ENCODE measurements at places on chromosomes 2 and 18. TPM values are rescaled to one million over a fixed set of nuclear protein-coding genes. Genes with fewer than 3 reads are reported as not detected.

GRCh38 chr18:1760901-1761300 is 810.4 kb downstream of the METTL4 start:
- ATAC-seq = no peak

DNA sequence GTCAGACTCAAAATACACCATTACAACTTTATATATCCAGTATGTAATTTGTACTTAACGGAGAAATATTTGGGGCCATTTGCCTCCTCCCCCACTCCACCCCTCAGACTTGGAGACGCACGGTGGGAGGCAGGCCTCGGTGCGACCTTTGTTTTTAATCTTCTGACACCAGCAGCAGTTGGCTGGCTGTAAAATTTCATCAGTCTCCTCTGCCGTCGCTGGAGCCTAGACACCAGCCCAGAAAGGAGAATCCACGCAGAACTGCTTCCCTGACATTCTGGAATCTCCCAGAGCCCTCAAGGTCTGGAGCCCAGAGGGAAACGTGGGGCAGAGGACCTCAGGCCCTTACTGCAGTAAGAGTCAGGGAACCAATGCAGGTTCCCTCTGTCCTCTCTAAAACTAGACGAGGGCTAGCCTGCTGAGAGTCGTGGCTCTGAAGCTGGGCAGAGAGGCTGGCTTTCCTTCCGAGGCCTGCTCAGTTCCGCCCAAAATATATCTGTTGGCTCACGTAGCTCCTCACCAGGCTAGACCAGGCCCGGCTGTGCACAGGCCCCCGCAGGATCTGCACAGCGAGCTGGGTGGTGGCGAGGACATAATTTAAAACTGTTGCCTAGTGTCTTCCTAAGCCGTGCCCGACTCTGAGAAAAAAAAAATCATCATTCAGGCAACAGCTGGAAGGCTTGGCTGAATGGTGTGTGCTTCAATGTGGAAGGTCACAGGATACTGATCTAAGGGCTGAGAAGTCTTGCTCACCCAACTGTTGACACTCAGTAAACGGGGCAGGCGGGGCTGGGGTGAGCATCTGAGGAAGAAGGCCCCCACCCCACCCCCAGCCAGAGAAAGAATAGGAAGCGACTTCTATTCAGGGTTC is 40.4 kb downstream of the EN1 start:
- ATAC-seq = peak; percentile 86

DNA sequence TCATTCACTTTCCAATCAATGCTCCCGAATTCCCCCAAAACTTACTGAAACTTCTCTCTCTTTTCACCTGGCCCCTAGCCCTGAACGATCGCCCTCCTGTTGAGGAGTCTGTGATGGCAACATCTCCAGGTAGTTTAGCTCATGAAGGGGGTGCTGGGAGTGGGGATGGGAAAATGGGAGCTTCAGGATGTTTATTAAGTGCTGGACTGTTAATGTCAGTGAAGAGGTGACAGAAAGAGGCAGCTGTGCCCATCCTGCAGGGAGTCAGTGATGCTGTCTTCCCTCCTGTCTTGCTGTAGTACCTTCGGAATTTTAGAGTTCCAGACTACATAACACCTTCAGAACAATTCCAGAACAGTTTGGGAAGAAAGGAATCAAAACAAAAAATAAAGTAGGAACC is 308.8 kb downstream of the ALK start:
- ATAC-seq = no peak

The FZD7 gene
- 28.0 TPM for total RNA-seq
